ENCODE measurements at places on chromosomes 16 and 17.

DNA sequence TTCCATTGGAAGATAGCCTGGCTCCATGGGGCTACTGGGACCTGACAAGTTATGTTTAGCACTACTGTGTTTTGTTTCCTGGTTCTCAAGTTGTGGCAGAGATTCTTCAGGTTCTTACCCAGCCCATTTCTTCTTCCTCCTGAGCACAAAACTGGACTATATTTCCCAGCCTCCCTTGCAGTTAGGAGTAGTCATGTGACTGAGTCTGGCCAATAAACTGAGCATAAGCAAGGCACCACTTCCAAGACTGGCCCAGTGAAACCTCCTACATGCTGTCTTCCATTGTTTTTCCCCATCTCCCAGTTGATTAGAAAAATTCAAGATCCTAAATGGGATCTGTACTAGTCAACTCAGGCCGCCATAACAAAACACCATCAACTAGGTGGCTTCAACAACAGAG, 28.2 kb upstream of the RBBP6 start:
- DNase-seq, result no peak

- no peak for DNase-seq
Observed at GRCh38 chr17:56699186-56699894, 105.8 kb downstream of the NOG start.

- DNase-seq, result no peak
Observed at GRCh38 chr17:51425773-51426172, 165.4 kb downstream of the UTP18 start.

GRCh38 chr16:24939224-24939623, 75.9 kb downstream of the ARHGAP17 start:
- DNase-seq, result no peak

GRCh38 chr17:46039592-46040186, 40.6 kb downstream of the STH start:
- DNase-seq, result no peak

DNA sequence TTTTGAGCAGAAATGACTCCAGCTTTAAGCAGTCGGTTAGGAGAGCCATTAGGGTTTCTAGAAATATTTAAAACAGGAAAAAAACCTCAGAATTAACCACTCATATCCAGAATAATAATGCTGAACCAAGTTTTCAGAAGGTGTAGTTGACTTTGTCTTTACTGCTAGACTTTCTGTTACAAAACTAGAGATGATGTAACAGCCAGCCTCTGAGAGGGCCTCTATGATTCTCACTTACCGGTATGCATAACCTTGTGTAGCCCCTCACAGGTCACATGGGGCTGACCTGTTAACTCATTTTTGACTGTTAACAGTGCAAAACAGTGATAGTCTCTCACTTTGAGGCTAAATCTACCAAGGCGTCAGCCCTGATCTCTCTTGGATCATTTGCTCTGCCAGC, 74.3 kb downstream of the TEX14 start:
- DNase-seq, result no peak

DNA sequence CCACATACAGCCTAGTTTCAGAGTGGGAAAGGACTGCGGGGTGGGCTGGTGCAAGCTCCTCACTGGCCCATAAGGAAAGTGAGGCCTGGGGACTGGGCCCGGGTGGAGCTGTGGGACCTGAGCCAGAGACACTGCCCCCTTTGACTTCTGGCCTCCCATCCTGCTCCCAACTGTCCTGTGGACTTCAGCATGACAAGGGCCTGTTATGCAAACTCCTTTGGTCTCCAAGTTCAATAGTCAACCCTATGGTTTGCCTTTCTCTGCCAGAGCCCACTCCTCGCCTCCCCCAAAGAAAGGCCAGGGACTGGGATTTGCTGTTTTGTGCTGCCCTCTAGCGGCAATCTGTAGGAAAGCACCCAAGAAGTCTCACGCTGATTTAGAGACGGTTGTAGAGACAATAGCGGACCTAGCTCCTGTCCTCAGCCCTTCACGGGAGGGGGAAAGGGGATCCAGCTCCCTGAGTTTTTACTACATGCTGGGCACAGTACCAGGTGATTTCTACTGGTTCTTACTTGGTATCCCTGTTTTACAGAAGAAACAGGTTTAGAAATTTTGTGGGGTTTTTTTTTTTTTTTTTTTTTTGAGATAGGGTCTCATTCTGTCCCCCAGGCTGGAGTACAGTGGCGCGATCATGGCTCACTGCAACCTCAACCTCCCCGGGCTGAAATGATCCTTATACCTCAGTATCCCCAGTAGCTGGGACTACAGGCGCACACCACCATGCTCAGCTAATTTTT, 1.2 kb upstream of the TLCD3B start:
- DNase-seq, result peak; percentile 60

DNA sequence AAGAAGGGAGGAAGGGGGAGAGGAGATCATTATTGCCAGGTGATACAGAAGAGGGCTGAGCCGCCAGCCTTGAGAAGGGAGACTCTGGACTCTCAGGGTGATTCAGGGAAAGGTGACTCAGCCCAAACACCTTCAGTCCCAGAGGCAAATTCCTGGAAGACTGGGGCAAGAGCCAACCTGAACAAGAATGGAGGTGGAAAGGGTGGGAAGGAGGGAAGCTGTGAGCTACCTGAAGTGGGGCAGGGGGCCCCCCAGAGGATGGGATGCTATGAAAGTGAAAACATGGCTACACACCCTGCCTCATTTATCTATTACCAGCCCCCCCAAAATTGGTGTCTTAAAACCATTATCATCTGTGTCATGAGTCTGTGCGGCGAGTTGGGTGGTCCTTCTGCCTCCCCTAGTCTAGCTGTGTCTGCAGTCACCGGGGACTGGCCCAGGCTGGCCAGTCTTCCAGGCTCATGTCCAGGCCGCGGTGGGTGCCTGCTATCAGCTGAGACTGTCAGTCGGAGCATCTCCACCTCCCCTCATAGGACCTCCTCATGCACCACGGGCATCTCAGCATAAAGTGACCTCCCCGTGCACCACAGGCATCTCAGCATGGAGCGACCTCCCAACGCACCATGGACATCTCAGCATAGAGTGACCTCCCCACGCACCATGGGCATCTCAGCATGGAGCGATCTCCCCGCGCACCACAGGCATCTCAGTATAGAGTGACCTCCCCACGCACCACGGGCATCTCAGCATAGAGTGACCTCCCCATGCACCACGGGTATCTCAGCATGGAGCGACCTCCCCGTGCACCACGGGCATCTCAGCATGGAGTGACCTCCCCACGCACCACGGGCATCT, 3.2 kb upstream of the SLC47A2 start:
- no peak for DNase-seq

GRCh38 chr17:12982224-12982623, 35.6 kb downstream of the ELAC2 start:
- no peak for DNase-seq

Measured in head of caudate nucleus (tissue), 42 donors.